ENCODE measurements at places on chromosomes 1 and 21. TPM values are rescaled to one million over a fixed set of nuclear protein-coding genes. Genes with fewer than 3 reads are reported as not detected.
A peak's percentile ranks its signal among the peaks of the same experiment; 100 is the strongest.

GRCh38 chr1:52140633-52141512 lies 1.0 kb upstream of the ZFYVE9 start:
- no peak for DNase-seq

GRCh38 chr21:32909393-32909792 lies 116.3 kb upstream of the OLIG2 start:
- DNase-seq, result no peak

GRCh38 chr1:38266197-38266520 lies 219.6 kb upstream of the POU3F1 start:
- no peak for DNase-seq

GRCh38 chr21:28308516-28308915 lies 684.2 kb downstream of the LTN1 start:
- DNase-seq, result peak; percentile 67

CFAP141 gene
- total RNA-seq, result not detected

DAB1 gene
- total RNA-seq, result 0.47 TPM
